RWPE2 (cell line): ENCODE measurements at places on chromosomes 1 and 21.

DNA sequence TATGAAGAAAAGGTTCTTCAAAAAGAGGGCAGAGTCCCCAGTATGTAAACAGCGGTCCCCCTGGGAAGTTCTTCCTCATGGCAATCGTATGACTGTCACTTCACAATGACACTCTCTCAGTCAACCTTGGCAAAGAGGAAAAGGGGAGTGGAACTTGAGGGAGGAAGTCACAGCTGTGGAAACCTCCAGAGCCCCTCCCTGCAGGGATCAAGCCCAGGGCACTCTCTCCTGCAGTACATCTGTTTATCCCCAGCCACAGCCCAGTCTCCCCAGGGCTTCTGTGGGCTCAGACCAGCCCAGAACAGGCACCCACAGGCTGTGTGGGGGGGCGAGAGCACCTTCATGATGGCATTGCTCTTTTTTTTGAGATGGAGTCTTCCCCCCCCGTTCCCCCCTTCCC lies 2.0 kb downstream of the ATP13A2 start:
- no peak for DNase-seq

- DNase-seq, result no peak
Measured at GRCh38 chr1:28135371-28136168, 40.9 kb downstream of the PTAFR start.

- no peak for DNase-seq
Measured at GRCh38 chr1:90711696-90712095, 5.4 kb downstream of the BARHL2 start.

- no peak for DNase-seq
Measured at GRCh38 chr1:119987686-119988085, 81.8 kb downstream of the NOTCH2 start.
